ENCODE measurements at places on chromosomes 12 and 14. TPM values are rescaled to one million over a fixed set of nuclear protein-coding genes. Genes with fewer than 3 reads are reported as not detected.

DNA sequence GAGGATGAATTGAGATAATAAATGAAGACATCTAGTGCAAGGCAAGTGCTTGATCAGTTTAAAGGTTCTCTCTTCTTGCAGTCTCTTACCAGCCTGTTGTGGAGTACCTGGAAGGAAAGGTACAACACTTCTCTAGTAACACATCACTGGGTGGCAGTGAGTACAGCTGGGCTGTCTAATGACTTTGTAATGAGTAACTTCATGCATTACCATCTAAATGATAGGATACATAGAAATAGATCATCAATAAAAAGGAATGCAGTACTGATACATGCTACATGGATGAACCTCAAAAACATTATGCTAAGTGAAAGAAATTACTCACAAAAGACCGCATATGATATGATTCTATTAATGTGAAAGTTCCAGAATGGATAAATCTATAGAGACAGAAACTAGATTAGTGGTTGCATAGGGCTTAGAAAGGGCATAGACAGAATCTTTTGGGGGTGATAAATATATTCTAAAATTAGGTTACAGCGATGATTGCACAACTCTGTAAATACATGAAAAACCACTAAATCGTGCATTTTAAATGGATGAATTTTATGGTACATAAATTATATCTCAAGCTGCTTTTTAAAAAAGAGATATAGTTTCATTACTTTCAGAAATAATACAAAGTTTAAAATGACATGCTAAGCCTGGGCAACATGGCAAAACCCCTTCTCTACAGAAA, 224.4 kb downstream of the CHST11 start:
- DNase-seq = no peak
- H3K4me3 ChIP-seq = no peak overlapping the region
- H3K36me3 ChIP-seq = no peaks in the 10 kb centered on the region
- no peaks in the 10 kb centered on the region for H3K27me3 ChIP-seq

GRCh38 chr14:68663385-68664076, 129.3 kb downstream of the ZFP36L1 start:
- H3K27me3 ChIP-seq = no peaks in the 10 kb centered on the region
- DNase-seq = peak; percentile 43
- H3K4me1 ChIP-seq = peaks cover 38% of the 10 kb centered on the region
- peak overlapping the region; percentile 32 for H3K27ac ChIP-seq
- H3K4me3 ChIP-seq = no peak overlapping the region
- H3K36me3 ChIP-seq = no peaks in the 10 kb centered on the region

DNA sequence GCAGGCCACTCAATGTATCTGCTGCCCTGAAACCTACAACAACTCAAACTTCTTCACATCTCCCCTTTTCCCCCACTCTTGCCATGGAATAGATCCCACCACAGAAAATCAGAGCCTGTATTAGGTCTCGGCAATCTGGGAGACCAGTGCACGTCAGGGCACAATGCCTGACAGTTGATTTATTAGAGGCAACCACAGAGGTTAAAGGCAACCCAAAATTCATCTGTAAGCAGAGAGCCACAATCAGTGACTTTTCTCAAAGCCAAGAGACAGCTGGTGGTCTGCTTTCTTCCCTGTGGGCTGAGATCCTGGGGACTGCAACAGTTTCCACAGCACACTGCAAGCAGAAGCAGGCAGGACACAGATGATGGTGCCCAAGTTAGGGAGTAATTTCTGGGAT, 169.0 kb upstream of the NTF3 start:
- no peaks in the 10 kb centered on the region for H3K27me3 ChIP-seq
- no peak for DNase-seq
- no peaks in the 10 kb centered on the region for H3K4me1 ChIP-seq
- H3K4me3 ChIP-seq = no peak overlapping the region

DNA sequence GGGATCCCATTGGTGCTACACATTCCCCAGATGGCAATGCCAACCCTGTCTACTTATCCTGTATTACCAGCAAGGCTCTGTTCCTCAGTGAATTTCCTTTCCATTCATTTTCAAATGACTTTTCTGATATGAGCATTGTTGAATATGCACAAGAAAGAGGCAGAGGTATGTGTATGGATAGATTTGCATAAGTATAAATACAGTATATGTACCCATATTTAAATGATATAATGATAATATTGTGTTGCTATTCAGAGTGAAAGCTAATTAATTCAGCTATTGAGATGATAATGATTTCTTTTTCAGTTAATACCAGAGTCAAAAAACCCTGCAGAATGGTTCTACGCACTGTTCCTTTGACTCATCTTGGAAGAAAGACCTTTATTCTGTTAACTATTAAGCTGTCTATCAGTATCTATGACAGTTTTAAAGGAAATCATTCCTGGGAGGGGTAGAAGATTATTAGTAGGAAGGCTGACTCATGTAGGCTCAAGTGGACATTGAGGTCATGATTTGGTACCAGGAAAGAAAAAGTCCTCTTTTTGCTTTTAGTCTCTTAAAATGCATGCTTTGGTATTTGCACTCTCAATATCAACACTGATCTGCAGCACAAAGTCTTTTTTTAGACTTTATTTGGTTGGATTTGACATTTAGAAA, 44.9 kb upstream of the GAS2L3 start:
- peaks cover 60% of the 10 kb centered on the region for H3K27me3 ChIP-seq
- H3K36me3 ChIP-seq = no peaks in the 10 kb centered on the region
- H3K4me3 ChIP-seq = no peak overlapping the region
- no peaks in the 10 kb centered on the region for H3K4me1 ChIP-seq
- DNase-seq = no peak
- no peak overlapping the region for H3K27ac ChIP-seq

- H3K27me3 ChIP-seq = no peaks in the 10 kb centered on the region
- no peak overlapping the region for H3K27ac ChIP-seq
- no peaks in the 10 kb centered on the region for H3K4me1 ChIP-seq
- no peak overlapping the region for H3K4me3 ChIP-seq
- DNase-seq = no peak
Observed at GRCh38 chr12:25818596-25819390, 139.7 kb upstream of the RASSF8 start.

DNA sequence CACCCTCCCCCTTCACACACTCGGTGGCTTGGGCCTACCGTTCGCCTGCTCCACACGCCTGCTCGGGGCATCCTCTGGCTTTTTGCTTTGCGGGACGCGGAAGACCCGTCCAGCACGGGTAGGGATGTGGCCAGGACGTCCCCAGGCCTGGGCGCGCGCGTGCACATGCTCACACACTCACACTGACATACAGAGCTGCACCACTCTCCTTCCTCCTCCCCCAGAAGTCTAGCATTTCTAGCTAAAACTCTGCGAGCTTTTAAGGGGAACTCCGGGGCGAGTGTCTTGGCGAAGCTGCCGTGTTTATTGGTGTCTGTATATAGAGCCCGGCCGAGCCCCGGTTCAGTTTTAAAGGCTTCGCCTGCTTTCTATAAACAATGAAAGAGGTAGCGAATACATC, 5.0 kb downstream of the TBX5 start:
- no peak overlapping the region for H3K4me3 ChIP-seq
- DNase-seq = no peak
- H3K27ac ChIP-seq = no peak overlapping the region
- peaks cover 47% of the 10 kb centered on the region for H3K27me3 ChIP-seq
- H3K4me1 ChIP-seq = no peaks in the 10 kb centered on the region

DNA sequence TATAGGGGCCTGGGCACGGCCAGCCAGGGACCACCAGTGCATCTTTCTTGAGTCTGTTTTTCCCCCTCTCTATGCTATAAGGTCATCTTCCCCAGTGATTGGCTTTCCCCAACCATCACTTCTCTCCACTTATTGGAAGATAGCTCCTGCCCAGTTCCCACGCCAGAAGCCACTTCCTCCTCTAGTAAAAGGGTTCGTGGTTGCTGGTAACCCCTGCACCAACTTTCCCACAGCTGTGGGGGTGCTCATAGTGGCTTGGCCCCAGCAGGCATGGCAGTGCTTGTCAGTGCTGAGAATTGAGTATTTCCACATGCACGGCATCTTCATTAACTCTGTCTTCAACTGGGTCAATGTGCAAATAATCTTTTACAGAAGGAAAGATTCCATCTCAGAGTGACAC, 215.4 kb downstream of the FOXN3 start:
- H3K27me3 ChIP-seq = no peaks in the 10 kb centered on the region
- no peak overlapping the region for H3K4me3 ChIP-seq
- DNase-seq = no peak
- no peak overlapping the region for H3K27ac ChIP-seq

GRCh38 chr14:50231475-50232275, at the start of gene SOS2:
Gene SOS2 (minus strand): TSS chr14:50231578. CDS start chr14:50231283, 295 bp downstream.
- H3K36me3 ChIP-seq = peaks cover 5% of the 10 kb centered on the region
- H3K27me3 ChIP-seq = no peaks in the 10 kb centered on the region
- peak within 1 kb of the TSS; percentile 95 for H3K27ac ChIP-seq
- peaks cover 7% of the 10 kb centered on the region for H3K4me1 ChIP-seq

GRCh38 chr12:19021646-19022045, 107.9 kb upstream of the PLEKHA5 start:
- peaks cover 16% of the 10 kb centered on the region for H3K4me1 ChIP-seq
- H3K36me3 ChIP-seq = no peaks in the 10 kb centered on the region
- DNase-seq = no peak
- no peaks in the 10 kb centered on the region for H3K27me3 ChIP-seq
- no peak overlapping the region for H3K4me3 ChIP-seq

- H3K4me1 ChIP-seq = peaks cover 6% of the 10 kb centered on the region
- H3K4me3 ChIP-seq = no peak overlapping the region
- no peaks in the 10 kb centered on the region for H3K36me3 ChIP-seq
Observed at GRCh38 chr14:103362780-103363179, 22.4 kb upstream of the MARK3 start.

GRCh38 chr12:115794659-115795081, 482.8 kb downstream of the MED13L start:
- no peak overlapping the region for H3K27ac ChIP-seq
- H3K27me3 ChIP-seq = peaks cover 61% of the 10 kb centered on the region
- no peaks in the 10 kb centered on the region for H3K36me3 ChIP-seq
- no peak overlapping the region for H3K4me3 ChIP-seq
- peak; percentile 6 for DNase-seq

GRCh38 chr12:15152868-15153267, 68.3 kb downstream of the RERG start:
- H3K4me1 ChIP-seq = peaks cover 36% of the 10 kb centered on the region
- DNase-seq = peak; percentile 67
- H3K36me3 ChIP-seq = no peaks in the 10 kb centered on the region
- no peak overlapping the region for H3K4me3 ChIP-seq

DNA sequence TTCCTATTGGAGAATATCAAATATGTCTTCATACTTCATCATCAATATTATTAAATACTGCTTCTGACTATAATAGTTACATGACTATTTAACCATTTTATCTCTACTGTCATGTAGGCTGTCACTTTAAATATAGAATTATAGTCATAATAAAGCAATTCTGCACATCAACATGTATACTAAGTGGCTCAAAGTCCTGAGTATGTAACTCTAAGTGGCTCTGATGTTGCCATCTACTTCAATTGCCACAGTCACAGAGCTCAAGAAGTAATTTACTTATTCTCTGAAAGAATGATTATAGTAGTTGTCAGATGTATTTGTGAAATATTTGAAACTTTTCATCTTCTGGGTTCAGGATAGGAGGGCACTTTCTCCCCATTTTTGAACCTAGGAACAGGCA, 202.3 kb downstream of the KITLG start:
- H3K4me1 ChIP-seq = no peaks in the 10 kb centered on the region
- H3K27ac ChIP-seq = no peak overlapping the region
- no peak for DNase-seq

DNA sequence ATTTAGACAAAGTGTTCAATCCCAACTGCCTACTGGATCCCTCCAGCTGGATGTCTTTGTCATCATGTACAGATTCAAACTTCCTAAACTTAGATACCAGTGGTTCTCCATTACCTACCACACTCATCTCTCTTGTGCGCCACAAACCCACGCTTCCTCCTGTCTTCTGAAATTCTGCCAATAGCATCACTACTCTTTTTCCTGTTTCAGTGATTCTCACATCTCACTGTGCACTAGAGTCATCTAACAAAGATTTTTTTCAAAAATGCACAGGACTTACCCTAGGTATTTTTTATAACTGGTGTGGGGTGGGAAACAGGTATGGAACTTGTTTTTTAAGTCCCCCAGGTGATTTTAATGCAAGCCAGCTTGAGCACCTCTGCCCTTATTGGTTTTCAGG, 5.9 kb downstream of the PSMB5 start:
- H3K4me1 ChIP-seq = peaks cover 17% of the 10 kb centered on the region
- peaks cover 90% of the 10 kb centered on the region for H3K36me3 ChIP-seq
- H3K27me3 ChIP-seq = no peaks in the 10 kb centered on the region
- H3K27ac ChIP-seq = peak overlapping the region; percentile 86

DNA sequence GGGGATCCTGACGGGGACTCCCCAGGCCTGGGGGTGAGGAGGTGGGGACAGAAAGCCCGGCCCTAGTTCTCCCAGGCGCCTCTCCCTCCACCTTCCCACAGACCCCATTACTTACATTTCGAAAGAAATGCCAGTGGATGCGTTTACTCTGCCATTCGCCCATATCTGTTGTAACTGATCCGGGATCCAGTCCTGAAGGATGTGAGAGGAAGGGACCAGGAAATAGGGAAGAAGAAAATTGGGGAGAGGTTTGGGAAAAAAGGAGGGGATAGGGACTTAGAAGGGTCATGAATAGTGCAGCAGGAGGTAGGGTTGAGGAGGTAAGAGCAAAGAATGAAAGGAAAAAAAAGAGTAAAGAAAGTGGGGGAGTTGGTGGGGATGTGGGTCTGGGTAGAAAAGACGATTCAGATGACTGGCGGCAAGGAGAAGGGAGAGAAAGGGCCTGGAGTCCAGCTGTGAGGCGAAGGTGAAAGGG, 1.1 kb downstream of the HOXC12 start:
- no peaks in the 10 kb centered on the region for H3K27me3 ChIP-seq
- DNase-seq = no peak
- H3K36me3 ChIP-seq = no peaks in the 10 kb centered on the region
- H3K27ac ChIP-seq = no peak overlapping the region
- no peaks in the 10 kb centered on the region for H3K4me1 ChIP-seq

DNA sequence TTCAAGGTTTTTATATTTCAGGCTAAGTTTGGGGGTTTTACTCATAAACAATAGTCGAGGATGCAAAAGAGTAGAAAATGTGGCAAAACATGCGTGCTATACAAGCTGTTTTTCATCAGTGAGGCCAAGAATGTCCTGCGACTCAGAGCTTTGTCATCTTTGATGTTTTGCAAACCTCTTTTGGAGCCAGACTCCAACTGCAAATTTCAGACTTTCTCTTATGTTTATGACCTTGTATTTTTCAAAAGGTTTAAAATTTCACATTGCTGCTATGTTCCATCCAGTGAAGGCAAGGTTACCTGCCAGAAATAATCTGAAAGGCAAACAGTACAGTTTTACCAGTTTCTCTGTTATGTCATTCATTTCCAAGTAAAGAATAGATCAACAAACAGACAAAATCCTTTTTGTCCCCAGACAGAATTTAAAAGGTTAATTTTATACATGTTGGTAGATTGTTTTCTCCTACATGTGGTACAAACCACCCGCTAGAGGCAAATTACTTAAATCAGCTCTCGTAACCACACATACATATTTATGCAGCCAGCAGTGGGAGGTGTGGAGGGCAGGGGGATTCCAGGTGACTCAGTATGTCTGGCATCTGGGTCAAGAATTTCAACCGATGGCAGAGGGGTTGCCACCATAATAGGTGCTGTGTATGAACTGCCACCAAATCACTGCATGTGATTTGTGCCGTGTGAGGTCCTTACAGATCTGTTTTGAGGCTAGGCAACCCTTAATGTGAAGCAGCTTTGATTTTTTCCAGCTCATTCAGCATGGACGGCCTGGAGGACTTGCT, 119.8 kb upstream of the CPM start:
- peaks cover 13% of the 10 kb centered on the region for H3K4me1 ChIP-seq
- peak overlapping the region; percentile 73 for H3K27ac ChIP-seq
- no peaks in the 10 kb centered on the region for H3K27me3 ChIP-seq
- H3K36me3 ChIP-seq = no peaks in the 10 kb centered on the region
- no peak overlapping the region for H3K4me3 ChIP-seq

NGB gene
- total RNA-seq = not detected

SDSL gene
- 21.1 TPM for total RNA-seq

SPATS2 gene
- 21.0 TPM for total RNA-seq

POTEM gene
- total RNA-seq = not detected

USP15 gene
- total RNA-seq = 71.0 TPM

EPS8 gene
- total RNA-seq = 85.3 TPM

CATSPERB gene
- 1.1 TPM for total RNA-seq

Data from MCF 10A (cell line).